Vagina (tissue), 2 donors: ENCODE measurements at places on chromosomes 12 and 14.

GRCh38 chr12:642633-643474 is 20.4 kb downstream of the NINJ2 start:
- DNase-seq, result no peak

DNA sequence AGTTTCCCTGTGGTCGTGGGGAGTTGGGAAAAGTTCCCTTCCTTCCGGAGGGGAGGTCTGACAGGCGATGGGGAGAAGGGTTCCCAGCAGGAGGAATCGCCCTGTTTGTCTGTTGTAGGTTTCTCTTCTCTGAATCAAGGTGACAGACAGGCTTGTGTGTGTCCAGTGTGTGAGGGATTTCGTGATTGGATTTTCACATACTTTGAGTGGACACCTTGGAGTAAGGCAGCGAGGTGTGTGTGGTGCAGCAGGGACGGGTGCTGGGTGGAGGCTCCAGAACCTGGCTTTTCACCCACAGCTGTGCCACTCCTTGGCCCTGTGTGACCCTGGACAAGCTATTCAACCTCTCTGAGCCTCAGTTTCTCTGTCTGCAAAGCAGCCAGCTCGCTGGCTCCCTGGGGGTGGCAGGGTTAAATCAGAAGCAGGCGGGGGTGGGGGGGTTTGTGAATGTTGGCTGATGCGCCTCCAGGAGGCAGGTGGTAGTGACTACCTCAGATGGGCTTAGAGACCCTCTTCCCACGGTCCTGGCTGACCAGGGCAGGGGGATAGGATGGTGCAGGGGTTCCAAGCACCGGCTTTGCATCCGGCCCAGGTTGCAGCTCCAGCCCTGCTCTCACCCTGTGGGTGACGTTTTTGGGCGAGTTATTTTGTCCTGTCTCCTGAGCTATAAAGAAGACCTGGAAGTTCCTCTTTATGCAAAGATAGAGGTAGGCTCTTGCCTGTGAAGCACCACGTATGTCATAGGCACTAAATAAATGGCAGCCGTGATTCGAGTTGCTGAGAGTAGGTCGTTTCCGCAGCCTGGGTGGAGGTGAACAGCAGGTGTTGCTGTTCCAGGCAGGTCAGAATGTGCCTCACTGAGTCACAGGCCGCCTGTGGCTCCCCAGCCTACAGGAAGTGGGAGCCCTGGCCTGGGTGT is 679 bp downstream of the BDKRB2 start:
- no peak for DNase-seq

GRCh38 chr12:113837084-113837483 is 129.0 kb downstream of the RBM19 start:
- no peak for DNase-seq

GRCh38 chr14:100274250-100274649 is 32.0 kb downstream of the SLC25A29 start:
- no peak for DNase-seq

DNA sequence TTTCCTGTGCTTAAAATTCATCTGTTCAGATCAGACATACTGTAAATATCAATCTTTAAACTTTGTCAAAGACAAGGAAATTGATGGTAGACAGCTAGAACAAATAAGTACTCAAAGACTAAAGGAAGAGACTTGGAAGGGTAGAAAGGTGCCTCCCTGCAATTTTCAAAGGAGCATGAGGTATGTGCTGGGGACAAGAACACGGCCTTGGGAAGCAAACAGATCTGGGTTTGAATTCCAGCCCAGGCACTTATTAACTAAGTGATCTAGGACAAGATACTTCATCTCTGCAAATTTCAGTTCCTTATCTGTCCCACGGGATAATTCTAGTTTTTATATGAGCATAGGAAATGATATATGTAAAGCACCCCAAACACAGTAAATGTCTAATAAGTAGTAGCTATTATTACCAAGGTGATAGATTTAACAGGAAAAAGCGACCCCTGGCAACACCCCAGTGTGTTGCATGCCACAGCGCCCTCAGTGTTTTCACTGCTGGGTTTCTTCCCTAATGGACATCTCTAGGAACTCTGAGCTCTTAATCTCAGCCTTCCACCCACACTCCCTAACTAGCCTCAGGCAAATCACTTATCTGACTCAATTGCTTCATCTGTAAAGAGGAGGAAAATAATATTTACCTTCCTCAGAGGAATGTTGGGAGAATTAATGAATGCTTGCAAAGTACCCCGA is 44.7 kb upstream of the BMP4 start:
- DNase-seq, result no peak

GRCh38 chr14:77022236-77022852 is 6.2 kb downstream of the IRF2BPL start:
- no peak for DNase-seq

DNA sequence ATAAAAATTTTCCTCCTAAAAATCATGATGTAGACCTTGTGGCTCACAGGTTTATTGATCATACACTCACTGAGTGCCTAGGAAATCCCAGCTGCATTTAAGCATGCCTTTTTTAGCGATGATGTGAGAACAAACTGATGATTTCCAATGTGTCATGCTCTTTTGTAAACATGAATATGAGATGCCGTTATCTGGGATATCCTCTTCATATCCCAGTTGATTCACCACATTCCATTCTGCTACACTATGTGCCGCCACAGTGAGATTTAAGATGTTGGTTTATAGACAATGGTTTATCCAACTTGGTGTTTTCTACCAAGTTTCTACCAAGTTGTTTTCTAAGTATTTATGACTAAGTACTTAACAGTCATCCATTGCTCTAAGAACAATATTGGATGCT is 5.2 kb downstream of the OR4E1 start:
- DNase-seq, result no peak

DNA sequence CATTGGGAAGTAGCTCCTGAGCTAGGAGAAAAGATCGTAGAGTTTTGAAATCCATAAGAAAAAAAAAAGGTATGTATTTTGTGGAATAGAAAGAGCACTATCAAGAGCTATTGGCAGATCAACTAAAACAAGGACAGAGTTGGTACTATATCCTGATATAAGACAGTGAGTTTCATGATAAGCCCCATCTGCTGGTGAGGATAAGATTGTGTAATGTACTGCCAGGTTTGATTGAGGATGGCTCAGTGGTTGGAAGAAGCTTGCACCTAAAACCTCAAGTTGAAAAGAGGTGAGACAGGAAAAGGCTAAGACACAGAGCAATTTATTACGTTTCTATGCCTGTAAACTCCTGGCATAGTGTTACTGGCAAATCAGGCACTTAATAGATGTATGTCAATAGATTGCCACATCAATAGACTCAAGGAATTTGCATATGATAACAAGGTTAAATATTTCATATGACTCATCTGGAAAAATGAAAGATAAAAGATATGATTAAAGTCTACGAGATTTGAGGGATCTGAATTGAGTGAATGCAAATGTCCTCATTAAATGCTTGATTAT is 525.6 kb downstream of the FLRT2 start:
- DNase-seq, result no peak

DNA sequence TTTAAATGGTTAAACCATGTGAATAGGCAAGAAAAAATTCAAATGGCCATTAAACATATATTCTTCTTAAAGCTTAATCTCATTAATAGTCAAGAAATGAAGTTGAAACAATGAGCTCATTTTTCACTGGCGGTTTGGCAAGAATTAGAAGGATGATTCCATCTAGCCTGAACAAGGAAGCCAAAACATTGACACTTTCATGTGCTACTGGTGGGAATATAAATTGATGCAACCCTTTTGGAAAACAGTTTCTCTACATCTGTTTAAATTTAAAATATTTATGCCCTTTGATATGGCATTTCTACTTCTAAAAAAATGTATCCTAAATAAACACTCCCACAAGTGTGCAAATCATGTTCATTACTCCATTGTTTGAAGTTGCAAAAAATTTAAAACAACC is 174.7 kb upstream of the HIF1A start:
- no peak for DNase-seq

GRCh38 chr14:86756521-86757190 is 1226.7 kb downstream of the FLRT2 start:
- DNase-seq, result no peak

GRCh38 chr14:39988939-39989338 is 556.7 kb upstream of the FBXO33 start:
- DNase-seq, result no peak

DNA sequence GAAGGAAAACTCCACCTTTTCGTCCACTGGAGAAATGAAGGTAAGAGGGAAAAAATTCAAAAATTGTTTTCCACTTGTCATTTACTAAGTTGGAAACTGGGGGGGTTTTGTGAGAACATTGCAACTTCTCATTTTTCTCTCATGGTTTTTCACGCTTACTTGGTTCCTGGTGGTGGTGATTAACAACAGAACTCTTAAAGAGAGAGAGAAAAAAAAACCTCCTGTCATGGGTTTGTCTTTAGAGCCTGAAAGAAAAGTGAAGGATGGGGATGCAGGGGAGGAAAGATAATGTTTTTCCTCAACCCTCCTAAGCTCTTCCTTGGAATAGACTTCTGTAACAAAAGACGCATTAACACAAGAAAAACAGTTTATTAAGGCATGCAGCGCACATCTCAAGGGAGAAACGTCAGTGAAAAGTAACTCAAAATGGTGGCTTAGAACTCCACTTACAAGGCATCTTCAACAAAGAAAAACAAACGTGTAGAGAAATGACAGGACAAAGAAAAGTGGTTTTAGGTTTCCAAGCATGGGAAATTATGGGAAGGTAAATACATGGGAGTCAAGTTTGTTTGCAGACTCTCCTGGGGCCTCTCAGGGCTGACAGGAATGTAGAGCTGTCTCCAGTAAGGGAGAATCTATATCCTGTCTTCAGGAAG is 81.9 kb upstream of the ATF7IP start:
- no peak for DNase-seq

GRCh38 chr12:57889500-57889989 is 43.0 kb upstream of the CTDSP2 start:
- peak; percentile 98 for DNase-seq

- no peak for DNase-seq
Observed at GRCh38 chr12:7021956-7022355, 3.7 kb upstream of the LPCAT3 start.

- no peak for DNase-seq
Observed at GRCh38 chr12:24079083-24079482, 129.6 kb upstream of the SOX5 start.

DNA sequence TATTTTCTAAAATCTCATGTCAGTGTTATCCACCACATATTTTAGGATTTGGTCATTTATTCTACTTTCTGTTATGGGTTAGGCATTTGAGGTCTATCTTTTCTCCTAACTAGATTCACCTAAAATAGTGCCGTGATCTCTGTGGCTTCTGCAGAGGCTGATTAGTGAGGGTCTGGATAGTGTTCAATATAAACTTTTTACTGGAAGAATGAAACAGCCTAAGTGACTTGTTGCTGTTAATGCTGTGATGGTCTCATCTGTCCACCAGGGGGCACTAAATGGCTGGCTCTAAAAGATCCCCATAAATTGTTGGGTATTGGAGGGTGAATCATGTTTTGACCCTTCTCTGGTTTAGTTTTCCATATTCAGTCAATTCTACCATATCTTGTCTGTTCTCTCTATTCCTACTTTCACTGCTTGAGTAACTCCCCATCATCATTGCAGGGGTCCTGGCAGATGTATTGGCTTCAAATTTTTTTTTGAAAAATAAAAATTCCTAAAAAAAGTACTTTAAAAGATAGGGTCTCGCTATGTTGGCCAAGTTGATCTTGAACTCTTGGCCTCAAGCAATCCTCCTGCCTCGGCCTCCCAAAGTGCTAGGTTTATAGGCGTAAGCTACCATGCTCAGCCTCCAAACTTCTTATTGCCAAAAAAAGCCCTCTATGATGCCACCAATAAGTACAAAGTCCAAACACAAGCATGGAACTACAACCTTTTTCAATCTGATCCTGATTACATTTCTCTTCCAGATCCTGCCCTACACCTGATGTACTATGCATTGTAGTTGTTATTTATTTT is 6.9 kb downstream of the PABPN1 start:
- no peak for DNase-seq

- no peak for DNase-seq
Observed at GRCh38 chr14:67851785-67852410, 32.3 kb downstream of the RAD51B start.

DNA sequence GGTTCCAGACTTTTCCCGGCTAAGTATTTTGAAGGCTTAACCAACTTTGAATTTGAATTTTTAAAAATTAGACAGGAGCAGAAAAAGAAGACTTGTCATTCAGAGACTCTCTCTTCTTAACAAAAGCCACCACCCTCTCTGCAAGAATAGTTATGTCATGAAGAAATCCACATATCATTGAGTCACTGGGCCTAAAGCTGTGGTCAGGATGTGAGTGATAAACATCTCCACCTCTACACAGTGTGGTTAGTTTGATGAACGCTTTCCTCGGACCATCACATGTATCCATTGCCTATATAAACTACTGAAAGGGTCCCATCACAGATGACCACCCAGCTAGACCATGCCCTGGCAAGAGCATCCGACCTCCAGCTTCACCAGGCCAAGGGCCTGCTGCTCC is 226.1 kb downstream of the KSR2 start:
- no peak for DNase-seq

GRCh38 chr12:79114896-79115295 is 250.3 kb downstream of the SYT1 start:
- DNase-seq, result no peak

GRCh38 chr12:127570793-127571360 is 696.1 kb upstream of the TMEM132C start:
- no peak for DNase-seq

DNA sequence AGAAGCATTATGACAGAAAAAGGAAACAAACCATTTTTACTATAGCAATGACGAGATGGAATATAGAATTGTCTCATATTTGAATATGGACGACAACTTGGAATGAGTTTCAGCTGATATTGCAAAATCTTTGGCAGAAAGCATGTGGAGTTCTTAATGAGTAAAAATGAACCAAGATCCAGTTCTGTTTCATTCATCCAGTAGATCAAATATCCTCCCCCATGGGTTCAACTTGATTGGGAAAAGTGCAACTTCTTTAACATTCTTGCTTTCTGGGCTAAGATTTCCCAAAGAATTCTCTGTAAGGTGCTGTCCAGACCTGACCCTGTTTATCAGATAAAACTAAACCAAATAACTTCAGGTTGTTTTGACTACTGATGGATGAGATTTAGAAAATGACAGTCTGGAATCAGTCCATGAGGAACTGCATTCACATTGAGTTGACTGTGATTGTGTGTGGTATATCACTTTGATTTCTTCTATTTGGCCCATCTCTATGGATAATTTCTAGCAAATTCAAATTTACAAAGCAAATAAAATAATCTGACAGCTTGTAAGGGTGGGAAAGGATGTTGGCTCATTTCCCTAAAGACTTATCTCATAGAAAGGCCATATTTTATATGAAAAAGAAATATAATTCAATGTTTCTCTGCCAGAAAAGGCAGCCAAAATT is 267.4 kb downstream of the ADAMTS20 start:
- DNase-seq, result no peak

GRCh38 chr12:27497446-27497845 is 26.6 kb upstream of the PPFIBP1 start:
- no peak for DNase-seq

DNA sequence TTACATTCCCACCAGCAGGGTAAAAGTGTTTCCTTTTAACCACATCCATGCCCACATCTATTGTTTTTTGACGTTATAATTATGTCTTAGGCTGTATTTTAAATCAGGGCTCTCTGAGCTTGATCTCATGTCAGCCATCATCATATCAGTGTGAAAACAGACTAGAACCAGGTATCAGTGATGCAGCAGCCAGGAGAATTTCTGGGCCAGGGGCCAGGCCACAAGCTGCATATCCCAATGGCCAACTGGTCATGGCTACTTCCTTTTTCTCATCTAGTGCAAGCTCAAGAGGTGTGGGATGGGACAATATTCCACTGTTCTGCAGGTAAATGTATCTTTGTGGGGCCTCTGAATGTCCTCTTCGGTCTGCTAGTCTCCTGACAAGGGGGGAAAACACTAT is 125.1 kb downstream of the CRADD start:
- DNase-seq, result no peak
